ENCODE measurements at places on chromosomes 1 and 21.

- DNase-seq: no peak
Measured at GRCh38 chr1:239185245-239185619, 201.1 kb upstream of the CHRM3 start.

- DNase-seq: no peak
Measured at GRCh38 chr1:116390195-116390594, 17.2 kb downstream of the ATP1A1 start.

DNA sequence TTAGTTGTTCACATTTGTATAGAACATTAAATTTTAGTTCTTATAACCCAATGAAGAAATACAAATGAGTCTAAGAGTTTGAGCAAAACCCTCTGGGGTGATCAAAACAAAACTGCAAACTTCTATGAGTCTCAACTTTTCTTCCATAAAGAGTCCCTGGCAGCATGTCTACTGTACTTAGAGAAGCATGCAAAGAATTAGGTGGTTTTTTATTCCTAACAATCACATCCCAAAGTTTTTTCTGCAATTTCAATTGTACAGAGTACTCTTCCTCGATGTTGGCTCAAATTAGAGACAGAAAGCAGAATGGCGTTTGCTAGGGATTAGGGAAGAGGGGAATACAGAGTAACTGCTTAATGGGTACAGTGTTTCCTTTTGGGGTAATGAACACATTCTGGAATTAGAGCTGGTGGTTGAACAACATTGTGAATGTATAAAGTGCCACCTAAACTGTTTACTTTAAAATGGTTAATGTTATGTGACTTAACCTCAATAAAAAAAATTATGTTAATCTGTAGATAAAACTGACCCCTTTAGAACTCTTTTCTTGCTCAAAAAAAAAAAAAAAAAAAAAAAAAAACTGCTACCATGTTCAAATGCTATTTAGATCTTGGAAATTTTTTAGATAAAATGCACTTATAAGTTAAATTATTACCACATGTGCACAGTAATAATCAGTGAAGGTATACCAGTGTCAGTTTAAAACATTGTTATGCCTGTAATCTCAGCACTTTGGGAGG lies 4.8 kb downstream of the RC3H1 start:
- DNase-seq: peak; percentile 32

GRCh38 chr21:28636752-28637691 lies 355.7 kb downstream of the LTN1 start:
- DNase-seq: peak; percentile 94

- no peak for DNase-seq
Measured at GRCh38 chr1:50993645-50994044, 23.6 kb downstream of the CDKN2C start.

DNA sequence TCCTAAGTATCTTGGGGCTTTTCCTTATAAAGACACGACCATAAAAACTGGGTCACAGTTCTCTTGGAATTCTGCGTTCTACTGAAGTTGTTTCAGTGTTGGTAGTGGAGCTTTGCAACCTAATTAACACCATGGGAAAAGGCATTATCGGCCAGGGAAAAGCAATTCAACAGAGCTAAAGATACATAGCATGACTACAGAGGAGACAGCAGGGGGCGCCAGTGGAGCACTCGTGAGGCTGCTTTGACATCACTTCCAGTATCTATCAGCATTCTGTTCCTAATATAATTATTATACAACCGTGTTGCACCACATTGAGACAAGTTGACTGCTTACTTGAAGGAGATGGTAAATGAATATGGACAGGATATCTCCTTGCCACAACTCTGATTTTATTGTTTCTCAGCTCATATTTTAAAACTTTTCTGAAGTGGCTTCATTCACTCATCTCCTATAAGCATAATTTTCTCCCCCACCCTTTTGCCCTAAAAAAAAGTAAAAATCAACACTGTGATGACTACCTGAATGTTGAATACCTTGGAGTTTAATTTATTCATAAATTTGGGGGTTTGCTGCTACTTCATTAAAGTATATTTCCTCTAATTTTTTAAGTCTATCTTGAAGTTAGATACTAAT lies 39.4 kb downstream of the ZP4 start:
- DNase-seq: peak; percentile 65

GRCh38 chr1:46001081-46001785 lies 131.2 kb downstream of the PIK3R3 start:
- DNase-seq: no peak

DNA sequence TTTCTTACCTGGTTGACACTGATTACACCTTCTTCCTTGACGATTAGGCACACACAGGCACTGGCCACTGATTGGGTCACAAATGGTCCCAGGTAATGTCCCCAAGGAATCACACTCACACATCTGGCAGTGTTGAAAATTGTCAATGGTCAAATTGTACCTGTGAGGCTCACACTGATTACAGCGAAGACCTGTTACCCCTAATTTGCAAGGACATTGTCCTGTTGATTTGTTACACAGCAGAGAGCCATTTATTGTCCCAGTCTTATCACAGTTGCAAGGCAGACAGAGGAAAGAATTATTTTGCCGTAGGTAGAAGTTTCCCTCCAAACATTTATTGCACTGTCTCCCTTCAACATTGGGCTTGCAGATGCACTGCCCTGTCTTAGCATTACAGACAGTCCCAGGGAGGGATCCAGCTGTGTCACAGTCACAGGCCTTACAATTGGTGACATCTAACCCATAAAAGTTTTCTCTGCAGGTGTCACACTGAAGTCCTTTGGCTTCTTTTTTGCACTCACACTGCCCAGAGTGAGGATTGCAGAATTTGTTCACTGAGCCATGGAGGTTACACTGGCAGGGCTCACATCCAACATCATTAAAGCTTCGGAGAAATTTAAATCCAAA lies 176.6 kb downstream of the USH2A start:
- DNase-seq: no peak

All from fibroblast of upper back skin (primary cell).